NCI-H1436 (cell line): ENCODE measurements at places on chromosomes 4 and X.

DNA sequence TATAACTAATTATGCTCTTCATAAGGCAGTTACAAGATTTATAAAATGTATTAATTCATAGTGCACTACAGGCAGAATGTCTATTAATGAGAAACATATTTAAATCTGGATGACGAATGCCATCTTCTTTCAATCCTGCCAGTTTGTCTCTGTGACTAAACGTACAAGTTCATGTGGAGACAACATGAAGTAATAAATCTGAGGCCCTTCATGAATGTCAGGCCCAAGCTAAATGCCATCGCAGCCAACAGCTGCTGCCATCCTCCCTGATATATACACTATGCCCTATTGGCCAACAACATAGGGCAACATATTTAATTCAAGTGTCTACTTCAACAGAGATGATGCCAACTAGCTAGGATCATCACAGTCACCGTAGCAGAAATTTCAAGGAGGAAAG, 43.7 kb downstream of the TSPAN5 start:
- DNase-seq = no peak

DNA sequence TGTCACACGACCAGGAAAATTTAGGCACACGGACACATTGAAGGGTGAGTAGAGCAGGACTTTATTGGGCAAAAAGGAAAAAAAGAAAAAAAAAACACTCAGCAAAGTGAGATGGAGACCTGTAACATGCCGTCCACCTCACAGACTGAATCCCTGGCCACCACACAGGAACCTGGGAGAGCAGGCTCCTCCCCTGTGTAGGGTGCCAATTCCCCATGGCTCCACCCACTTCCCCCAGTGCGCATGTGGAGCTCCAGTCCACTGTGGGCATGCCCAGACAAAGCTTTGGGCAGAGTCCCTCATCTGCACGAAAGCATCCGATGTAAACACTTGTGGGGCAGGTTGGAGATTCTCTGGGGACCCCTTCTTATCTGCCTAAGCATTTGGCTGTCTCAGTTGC, 23.6 kb upstream of the CBR4 start:
- peak; percentile 91 for DNase-seq

DNA sequence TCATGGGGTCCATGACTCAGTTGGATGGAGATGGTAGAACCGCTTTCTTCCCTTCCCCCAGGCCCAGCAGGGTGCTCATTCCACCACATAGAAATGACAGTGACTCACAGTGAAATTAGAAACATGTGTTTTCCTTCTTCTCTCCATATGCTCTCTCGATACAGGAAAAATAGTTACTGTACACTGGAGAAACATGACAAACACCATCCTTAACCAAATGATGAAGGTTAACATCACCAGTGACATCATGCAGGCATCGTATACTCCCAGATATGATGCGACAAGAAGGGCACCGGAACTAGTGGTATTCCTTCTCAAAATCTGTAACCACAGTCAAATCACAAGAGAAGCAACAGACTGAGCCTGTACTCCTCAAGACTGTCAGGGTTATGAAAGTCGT, 11.7 kb upstream of the RAB40A start:
- no peak for DNase-seq

GRCh38 chrX:114611018-114611619, 27.2 kb downstream of the HTR2C start:
- peak; percentile 12 for DNase-seq

GRCh38 chr4:100169491-100170485, 20.5 kb downstream of the DDIT4L start:
- no peak for DNase-seq

GRCh38 chr4:88939697-88940096, 117.3 kb downstream of the FAM13A start:
- DNase-seq = no peak

- DNase-seq = no peak
Observed at GRCh38 chr4:140800666-140801065, 44.5 kb upstream of the TBC1D9 start.

DNA sequence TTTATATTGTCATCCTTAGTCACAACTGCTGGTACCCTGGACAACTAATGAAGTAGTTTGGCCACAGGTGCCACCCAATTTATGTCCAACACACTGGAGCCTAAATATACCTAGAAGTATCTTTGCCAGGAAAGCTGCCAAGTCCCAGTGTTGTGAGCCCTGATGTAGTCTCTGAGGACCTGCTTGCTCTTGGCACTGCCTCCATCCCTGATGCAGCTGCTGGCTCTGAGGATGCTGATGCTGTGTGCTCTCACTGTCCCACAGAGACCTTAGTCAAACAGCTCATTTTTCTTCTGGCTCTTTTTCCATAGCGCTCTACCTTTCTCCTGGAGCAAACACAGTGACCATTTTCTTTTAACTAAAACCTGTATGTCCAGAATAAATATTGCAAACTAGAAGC, 1535.4 kb upstream of the ADGRL3 start:
- peak; percentile 24 for DNase-seq

DNA sequence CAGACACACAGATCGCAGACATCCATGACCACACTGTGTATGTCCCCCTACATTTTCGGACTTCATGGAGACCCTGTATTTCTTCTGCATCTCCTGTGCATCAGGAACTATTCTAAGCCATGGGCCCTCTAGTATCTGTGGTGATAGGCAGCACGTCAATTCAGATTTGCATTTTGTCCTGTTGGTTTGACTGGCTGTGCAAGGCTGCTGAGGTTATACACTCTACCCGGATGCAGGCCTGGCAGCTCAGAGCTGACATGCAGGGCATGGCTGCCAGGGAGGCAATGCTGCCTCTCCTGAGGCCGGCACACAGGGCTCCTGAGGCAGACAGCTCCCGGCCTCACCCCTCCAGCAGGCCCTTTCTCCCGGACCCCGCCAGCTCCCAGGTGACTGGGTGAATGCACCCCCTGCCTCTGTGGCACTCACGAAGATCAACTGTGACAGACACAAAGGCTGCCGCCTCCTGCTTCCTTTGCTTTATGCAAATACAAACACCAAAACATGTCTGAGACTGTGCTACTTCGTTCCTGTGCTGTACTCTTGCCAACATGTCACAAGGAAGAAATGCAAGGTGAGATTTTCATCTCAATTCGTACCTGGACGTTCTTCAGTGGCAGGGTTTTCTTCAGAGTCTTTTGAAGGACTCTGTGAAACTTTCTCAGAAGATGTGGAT, 51.0 kb downstream of the NSG1 start:
- no peak for DNase-seq

DNA sequence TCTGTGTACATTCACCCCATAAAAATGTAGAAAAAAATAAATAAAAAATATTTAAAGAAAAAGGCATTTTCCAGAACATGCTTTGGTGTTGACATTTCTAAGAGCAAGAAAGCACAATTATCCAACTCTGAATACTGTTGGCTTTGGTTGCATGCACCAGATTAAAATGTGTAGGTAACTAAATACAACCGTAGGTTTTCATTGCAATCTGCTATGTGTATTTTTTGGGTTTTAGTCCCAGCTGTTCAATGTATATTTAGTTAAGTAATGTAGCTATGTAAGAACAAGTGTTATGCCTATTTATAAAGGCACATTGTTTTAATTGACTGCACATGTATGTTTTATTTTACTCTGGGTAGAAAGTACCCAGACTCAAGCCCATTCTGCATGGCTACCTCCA, 108.1 kb upstream of the PAQR3 start:
- no peak for DNase-seq

- no peak for DNase-seq
Observed at GRCh38 chr4:186886759-186887158, 163.1 kb upstream of the FAT1 start.

DNA sequence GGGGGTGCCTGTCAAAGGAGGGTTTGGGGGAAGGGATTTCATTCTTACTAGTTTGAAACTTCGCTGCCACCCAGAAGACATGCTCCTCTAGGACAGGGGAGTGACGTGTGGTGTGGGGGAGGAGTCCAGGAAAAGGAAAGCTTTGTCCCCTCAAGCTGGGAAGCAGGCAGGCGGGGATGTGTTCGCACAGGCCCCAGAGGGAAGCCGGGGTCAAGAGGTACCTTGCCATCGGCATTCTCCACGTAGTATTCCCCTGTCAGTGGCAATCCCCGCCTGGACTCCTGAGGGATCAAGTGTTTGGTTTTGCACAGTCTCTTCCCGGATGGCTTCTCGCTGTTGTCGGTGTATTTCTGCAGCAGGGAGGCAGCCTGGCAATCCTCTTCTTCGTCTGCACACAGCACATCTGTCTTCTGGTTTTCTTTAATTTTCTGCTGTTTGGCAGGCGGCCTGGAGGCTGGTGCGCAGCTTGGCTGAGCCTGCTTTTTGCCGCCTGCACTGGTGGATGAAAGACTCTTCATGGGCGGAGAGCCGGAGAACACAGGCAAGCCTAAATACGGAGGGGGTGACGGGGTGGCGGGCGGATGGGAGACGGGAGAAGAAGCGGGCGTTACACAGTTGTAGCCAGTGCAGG, 35.1 kb downstream of the BCOR start:
- no peak for DNase-seq

DNA sequence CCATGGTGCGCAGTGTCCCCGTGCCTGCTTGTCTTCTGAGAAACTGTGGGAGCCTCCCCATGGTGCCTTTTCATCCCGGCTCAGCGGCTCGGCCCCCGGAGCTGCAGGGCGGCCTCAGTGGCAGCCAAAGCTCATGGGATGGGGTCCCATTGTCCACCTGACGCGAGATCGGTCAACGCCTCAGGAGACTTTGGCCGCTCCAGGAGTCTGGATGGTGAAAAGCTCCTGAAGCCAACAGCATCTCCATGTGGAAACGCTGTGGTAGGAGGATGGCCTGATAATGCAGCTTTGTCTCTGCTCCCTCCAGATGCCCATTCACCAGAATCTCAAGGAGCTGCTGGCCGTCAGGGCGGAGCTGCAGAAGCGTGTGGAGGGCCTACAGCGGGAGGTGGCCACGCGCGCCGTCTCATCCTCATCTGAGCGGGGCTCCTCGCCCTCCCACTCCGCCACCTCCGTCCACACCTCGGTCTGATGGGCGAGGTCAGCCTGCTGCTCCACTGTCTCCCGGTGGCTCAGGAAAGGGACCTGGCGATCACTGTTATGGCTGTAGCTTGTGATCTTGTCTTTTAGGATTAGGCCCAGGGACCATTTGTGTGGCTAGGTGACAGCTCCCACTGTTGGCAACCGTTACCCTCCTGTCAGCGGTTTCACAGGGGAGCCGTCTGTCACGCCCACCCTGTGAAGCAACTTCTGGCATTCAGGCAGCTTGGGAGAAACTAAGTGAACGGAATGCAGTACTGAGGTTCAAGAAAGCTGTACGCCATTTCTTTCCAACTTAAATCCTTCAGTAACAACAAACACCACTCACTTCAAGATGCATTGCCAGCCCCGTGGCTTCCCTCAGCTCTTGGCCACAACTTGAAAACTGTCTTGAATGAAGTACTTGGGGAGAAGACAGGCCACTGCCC, 69.3 kb downstream of the MTMR1 start:
- no peak for DNase-seq

DNA sequence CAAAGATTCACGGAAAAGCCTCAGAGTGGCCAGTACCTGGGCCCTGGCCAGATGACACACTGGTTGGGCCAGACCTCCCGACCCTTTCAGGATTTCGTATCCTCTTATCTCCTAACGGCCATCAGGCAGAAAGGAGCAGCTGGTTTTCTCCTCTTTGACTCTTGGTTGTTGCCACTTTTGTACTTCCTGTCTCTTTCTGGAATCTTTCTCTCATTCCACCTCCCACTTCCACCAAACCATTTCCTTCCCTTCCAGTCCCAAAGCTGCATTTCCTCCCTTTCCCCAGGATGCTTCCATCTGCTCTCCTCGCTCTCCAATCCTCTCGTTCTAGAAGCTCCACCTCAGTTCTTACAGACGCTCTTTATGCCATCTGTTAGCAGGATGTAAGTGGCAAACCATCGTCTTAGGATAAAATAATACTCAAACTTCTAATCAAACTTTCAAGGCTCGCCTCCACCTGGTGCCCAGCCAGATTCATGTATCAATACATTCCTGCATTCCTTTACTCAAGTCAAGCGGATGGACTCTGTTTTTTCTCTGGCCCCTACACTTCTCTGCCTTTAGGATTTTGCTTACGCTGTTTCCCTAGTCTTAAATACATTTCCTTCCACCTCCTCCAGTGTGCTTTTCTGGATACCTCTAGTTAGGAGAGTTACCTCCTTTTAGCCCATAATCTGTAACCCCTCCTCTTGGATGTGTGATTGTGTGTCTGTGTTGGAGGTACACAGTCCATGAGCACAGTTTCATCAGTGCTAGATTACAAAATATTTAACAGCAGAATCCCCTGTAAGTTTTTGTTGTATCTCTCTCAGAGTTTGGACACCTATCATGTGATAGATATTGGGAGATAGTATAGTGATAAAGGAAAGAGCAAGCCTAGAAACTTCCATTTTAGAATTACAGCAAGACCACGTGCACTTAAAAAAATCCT, 70.4 kb downstream of the LDB2 start:
- no peak for DNase-seq

DNA sequence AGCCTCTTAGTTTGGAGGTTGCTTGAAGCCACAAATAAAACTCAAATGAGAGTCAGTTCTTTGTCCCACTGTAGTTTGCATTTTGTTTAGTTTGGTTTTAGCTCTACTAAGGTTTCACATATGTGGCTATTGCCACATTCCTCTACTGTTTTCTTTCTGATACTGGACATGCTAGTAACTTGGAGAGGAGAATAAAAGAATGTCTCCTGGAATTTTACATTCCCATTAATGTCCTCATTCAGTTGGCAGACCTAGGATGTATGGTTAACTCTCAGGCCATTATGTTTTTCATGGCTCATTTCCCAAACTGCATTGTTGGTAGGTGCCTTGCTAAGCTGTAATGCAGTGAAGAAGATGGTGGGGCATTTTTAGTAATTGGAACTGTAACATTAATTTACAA, 29.9 kb downstream of the UPRT start:
- DNase-seq = no peak

DNA sequence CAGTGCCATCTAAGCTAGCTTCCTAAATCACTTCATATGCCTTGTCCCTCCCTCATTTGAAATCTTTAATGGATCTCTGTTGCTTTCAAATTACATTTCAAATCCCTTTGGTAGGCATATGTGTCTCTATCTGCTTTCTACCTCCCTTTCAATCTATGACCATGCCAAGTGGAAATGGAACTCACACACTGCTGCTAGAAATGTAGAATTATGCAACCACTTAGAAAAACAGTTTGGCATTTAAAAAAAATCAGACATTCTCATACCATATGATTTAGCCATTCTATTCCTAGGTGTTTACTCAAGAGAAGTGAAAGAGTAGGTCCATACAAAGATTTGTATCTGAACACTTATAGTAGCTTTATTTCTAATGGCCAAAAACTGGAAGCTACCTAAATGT, 413.5 kb upstream of the INTU start:
- no peak for DNase-seq

- DNase-seq = no peak
Observed at GRCh38 chrX:16386126-16386525, 218.8 kb downstream of the MAGEB17 start.
